ENCODE measurements at places on chromosomes 5 and 9.

DNA sequence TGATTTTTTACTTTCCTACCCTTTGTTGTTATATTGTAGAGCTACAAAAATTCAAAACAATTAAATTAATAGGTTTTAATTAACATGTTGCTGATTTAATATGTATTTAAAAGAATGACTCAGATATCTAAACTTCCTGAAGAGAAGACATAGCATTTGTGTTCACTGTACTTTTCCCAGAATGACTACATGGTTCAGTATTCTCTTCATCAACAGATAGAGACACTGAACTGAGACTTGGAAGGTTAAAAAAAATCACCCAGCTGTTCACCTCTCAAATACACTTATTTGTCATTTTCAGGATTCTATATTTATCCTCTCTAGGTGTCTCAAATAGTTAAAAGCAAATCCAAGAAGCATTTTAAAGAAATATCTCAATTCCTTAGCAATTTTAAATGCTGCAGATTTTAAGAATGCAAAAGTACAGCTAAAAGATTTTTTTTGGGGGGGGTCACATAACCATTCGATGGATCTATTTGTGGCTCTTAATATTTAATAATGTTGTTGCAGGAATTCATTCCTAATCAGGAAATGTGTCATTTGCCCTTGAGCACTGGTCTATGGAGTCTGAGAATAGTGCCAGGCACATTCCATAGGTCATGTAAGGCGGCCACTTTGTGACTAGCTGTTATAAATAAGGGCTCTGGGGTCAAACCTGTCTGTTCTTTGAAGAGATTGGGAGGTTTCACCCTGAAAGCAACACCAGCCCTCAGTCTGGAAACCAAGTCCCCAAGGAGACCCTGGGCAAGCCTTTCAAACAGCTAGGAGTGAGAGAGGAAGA lies 463.1 kb downstream of the NR2F1-AS1 start:
- DNase-seq = no peak

- no peak for DNase-seq
These were observed 206.3 kb downstream of the PBX3 start for GRCh38 chr9:125953314-125954019.

- DNase-seq = no peak
These were observed 12.0 kb downstream of the LRRC26 start for GRCh38 chr9:137157618-137158415.

DNA sequence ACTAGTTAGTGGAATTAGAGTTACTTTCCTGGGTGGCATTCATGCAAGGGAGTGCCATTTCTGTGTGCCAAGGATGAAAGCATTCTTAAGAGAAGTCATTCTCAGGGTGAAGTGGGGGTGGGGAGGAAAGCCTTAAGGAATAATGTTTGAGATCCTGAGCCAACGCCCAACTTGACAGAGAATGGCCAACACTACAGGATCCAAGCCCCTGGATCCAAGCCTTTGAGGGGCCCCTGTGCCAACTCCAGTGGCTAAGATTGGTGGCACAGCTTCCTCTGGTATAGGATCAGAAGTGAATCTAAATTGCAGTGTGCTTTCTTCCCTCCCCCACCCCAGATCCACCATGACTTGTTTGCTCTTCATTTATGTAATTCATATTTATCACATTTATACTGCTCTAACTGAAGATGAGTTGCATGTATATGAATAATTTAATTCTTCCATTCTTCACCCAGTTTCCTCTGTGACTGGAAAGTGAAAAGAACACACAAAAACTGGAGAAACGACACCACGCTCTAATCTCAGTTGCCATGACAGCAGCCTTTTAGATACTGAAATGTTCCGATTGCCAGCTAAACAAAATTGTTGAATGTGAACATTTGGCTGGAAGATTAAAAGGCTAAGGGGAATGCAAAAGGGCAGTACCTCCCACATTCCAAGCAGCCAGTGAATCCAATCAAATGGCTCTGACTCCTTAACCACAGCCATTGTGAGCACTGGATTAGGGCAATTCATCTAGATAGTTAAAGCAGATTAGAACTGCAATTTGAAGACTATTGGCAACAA lies 4.5 kb downstream of the ZNF608 start:
- DNase-seq = no peak

DNA sequence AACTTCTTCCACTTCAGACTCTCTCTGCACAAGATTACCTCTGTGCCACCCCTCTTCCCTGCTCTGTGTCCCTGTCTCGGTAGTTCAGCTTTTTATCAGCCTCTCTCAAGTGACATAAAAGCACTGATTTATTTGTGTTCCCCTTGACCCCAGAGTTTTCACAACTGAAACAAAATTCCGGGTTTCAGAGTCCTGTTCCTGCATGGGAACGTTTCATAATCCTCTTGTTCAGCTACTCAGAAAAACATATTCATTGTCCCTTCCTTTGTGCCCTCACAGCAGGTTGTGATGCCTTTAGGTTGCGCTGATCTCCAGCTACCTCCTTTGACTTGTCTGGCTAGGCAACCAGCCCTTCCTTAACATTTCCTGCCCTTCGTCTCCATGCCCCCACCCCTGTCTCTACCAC lies 13.7 kb upstream of the ITGA1 start:
- DNase-seq = no peak

- DNase-seq = no peak
These were observed 13.9 kb downstream of the NR2F1 start for GRCh38 chr5:93596676-93597490.

DNA sequence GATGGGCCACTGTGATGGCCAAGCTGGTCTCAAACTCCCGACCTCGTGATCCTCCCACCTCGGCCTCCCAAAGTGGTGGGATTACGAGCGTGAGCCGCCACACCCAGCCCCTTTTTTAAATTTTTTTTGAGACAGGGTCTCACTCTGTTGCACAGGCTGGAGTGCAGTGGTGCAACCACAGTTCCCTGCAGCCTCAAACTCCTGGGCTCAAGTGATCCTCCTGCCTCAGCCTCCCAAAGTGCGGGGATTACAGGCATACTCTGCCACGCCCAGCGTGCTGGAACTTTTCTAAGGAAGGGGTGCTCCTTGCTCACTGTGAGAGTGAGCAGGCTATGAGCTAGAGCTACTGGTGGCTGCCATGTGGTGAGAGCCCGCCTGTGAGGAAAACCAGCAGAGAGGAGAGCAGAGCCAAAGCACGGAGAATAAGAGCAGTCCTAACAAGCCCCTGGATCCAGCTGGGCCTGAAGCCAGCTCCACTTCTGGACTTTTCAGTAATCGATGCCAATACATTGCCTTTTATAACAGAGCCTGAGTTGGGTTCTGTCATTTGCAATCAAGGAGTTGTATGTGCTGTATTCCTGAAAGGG lies 75.5 kb upstream of the UNC5A start:
- no peak for DNase-seq

- DNase-seq = no peak
These were observed 16.2 kb downstream of the MTX3 start for GRCh38 chr5:79974886-79975285.

DNA sequence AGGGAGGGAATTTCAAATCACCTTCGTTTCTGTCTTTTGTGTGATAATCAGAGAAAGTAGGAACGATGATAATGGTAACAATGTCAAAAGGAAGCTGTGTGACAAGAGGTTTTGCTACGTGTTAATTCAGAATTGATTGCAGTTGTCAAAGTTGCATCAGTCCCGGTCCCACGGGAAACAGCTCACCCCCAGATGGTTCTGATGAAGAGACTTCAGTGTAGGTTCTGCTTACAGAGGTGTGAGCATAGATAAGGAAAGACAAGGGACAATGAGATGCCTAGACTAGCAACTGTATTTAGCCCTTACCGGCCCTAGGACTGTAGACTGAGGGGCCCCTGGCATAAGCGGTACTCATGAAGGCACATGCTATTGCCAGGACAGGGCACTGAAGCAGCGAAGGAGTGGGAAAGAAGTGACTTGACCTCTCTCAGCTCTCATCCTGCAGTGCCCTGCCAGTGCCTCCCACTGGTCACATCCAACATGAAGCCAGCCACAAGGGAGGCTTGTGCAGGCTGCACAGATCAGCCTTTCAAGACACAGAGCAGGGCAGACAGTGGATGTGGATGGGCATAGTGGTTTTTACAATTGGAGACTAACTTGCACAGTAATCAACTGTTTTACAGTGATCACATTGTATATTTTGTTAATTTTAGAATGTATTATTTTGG lies 21.1 kb downstream of the PDE8B start:
- DNase-seq = no peak

GRCh38 chr9:132745756-132746709 lies 75.8 kb downstream of the GTF3C4 start:
- DNase-seq = no peak

DNA sequence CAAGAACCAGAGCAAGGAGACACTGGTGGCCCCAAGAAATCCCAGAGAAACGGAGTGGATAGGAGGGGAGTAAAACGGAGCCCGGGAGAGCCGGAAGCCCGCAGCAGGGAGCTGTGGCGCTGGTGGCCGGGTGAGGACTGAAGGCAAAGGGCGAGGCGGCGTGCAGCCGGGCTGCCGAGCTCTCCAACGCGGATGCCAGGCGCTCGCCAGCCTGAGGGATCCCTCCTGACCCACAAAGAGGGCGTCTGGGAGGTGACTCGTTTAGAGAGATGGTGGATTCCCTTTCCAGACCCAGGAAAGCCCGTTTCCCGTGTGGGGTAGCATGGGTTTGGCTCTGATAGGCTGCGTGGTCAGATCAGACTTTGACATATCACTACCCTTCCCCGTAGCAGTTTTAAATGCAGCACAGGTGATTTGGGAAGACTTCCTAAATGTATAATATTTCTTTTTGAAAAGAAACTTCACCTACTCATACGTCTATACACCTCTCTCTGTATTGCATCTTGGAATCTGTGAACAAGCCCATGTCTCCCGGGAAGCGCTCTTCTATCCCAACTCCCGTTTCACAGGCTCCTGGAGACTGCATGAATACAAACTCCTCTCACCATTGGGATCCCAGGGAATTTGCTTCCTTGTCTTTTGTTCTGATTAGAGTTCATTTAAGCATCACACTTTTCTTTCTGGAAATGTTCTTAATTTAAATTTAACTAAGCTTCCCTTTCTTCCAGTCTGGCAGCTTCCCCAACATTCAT lies 158.1 kb downstream of the C9orf152 start:
- no peak for DNase-seq
